ENCODE measurements at places on chromosomes 13 and 19.
A peak's percentile ranks its signal among the peaks of the same experiment; 100 is the strongest.

DNA sequence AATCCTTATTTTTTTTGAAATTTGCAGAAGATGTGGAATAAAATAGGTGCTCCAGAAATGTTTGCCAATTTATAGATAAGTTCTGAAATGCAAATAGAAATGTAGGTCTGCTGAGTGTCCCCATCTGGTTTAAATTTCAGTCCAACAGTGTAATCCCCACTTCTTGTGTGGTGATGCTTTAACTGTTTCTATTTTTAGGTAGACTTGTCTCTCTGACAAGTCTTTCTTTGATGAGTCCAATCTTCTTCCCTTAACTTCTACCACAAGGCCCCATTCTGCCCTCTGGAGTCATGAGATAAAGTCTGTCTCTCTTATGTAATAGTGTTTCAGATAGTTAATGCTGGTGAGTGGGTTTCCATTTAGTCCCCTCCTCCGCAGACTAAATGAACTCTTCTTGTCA is 390.4 kb downstream of the RFC3 start:
- DNase-seq = no peak

GRCh38 chr19:28670836-28671235 is 542.1 kb downstream of the UQCRFS1 start:
- DNase-seq = no peak

- no peak for DNase-seq
Observed at GRCh38 chr13:39874331-39875053, 219.0 kb downstream of the COG6 start.

- no peak for DNase-seq
Observed at GRCh38 chr19:28609091-28609755, 603.7 kb downstream of the UQCRFS1 start.

- no peak for DNase-seq
Observed at GRCh38 chr19:28424077-28424476, 788.9 kb downstream of the UQCRFS1 start.

- no peak for DNase-seq
Observed at GRCh38 chr19:48772503-48772953, 17.2 kb downstream of the FGF21 start.

- DNase-seq = no peak
Observed at GRCh38 chr19:15576526-15577156, 38.4 kb upstream of the CYP4F8 start.

DNA sequence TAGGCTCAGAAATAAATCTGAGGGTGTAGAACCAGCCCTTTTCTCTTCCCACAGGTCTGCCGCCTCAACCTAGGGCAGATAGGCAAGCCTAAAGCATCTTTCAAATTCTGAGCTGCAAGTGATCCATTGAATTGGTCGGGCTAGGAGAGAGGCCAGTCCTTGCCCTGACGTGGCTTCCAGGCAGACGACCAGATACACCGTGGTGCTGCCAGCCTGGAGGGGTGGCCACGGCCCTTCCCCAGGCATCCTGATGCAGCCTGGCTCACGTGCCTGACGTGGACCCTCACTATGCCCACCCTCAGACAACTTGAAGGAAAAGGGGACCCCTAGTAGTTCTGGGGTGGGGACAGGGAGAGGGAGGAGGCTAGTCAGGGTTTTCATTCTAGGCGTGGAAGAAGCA is 859.3 kb upstream of the KLHL1 start:
- DNase-seq = no peak

GRCh38 chr13:51122868-51123566 is 11.9 kb upstream of the C13orf42 start:
- peak; percentile 32 for DNase-seq
